Fibroblast of skin of left biceps (primary cell): ENCODE measurements at places on chromosomes 2 and 18.

DNA sequence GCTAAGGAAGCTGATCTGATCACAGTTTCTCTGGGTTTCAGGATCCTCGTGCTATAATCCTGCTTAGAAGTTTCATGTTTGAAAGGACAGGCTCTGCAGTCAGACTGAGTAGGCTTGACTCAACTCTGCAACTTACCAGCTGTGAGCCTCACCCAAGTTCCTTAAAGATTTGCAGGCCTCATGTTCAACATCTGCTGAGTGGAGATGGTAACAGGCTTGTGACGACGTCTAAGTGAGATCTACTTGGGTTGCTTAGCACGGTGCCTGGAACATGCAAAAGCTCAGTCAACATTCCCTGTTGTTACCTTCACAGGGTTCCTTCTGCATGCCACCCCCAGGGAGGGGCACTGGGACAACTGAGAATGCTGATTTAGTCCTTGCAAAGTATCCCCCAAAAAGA lies 164.2 kb downstream of the C1D start:
- no peak for DNase-seq

DNA sequence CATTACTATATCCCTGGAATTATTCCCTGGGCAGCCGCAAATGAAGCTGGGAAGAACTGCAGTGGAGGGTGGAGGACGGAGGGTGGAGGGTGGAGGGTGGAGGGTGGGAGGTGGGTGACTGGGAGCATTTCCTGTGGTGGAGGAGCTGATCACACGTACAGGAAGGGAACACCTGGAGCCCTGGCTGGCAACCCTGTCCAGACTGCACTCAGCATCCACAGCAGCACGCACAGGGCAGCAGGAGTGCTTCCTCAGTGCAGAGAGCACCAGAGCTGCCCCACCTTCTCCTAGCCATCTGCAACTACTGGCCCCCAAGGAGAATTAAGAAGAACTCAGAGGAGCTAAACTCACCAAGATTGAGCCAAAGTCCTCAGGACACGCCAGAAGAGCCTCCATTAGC lies 249.9 kb downstream of the EIPR1 start:
- DNase-seq: no peak

- no peak for DNase-seq
These were observed 38.5 kb upstream of the STPG4 start for GRCh38 chr2:47193607-47194006.

DNA sequence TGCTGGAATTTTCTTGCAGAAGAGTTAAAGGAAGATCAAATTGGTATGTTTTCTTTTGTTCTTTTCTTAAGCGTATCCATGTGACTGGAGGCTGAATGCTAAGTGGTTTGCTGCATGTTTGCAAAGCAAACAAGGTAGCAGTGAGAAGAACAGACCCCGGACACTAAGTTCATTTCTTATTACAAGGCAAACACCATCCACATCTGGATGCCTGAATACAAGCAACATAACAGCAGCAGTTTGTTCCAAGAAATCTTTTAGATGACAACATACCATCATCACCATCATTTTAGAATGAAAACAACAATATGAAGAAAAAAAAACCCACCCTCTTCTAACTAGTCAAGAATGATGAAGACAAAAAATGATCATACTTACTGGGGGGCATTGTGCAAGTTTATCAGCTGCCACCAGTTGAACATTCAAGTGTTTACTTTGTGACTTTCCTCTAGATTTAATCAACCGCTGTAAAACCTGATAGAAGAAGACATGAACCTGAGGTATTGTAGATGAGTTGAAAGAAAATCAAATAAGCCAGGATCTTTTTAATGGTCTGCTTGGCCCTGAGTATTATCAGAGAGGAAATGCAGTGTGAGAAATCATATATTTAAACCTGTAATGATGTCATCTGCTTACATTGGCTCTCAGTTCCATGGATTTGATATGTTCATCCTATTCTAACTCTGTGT lies 25.0 kb upstream of the ARL5A start:
- no peak for DNase-seq

GRCh38 chr2:231115651-231116050 lies 9.2 kb downstream of the HTR2B start:
- no peak for DNase-seq

DNA sequence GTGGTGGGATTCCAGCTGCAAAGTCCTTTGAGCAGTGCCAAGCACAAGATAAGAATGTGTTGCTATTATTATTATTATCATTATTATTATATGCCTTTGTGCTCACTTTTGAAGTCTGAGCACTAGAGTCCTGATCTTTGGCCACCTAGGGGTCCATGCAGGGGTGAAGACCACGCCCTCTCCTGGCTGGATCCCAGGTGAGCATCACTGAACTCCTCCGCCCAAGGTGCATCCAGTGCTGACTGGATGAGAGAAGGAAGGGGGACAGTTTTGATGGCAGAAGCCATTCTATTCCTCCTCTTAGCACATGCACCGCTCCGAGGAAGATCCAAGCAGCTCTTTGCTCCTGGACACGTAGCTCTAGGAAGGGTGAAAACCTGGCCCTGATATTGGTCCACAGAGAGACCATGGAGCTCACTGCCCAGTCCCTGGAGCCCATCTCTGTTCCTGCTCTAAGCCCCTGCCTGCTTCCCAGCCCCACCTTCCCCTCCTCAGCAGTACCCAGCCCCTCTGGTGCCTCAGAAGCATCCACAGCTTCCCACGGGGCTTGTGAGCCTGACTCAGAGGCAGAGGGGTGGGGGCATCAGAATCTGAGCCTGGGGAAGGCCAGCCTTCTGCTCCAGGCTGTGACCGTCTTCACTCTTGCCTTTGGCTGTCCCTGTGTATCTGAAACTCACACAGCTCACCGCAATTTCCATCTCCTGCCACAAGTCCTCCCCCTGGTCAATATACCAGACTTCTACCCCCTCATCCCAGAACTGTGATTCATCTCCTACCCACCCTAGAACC lies 45.4 kb downstream of the MCFD2 start:
- no peak for DNase-seq
